ENCODE measurements at places on chromosomes 1 and 21.

- DNase-seq: no peak
These were observed 26.5 kb downstream of the TAF5L start for GRCh38 chr1:229599218-229599954.

GRCh38 chr1:110515891-110516290 is 3.1 kb downstream of the KCNA10 start:
- DNase-seq: no peak

DNA sequence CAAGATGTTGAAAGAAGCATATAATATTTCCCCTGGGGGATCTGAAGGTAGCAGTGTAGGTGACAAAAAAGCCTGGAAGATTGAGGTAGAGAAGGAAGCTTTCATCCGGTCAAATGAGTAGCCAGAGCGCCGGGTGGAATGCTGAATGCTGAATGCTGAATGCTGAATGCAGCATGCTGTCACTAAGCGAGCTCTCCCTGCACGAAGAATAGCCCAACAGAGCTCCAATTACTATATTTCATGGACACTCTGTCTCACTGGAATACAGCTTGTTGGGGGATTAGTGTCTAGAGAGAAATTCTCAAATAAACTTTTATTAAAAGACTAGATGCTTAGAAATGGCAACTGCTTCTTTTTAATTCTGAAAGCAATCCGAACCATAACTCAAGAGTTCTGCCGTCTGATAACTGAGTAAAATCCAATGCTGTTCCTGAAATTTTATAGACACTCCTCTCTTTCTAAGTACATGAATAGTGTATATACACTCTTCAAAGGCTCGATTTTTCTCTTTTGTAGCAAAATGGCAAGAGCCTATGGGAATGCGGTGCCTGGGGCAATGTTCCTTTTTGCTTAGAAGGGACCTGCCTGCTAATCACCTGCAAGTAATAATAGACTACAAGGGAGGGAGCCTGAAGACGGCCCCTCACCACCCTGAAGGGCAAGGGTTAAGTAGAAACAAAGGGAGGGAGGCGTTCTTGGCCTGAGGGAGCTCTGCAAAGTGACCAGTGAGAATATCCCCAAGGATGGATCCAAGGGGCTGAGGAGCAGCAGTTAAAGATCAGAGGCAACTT is 203.7 kb upstream of the ESRRG start:
- no peak for DNase-seq

DNA sequence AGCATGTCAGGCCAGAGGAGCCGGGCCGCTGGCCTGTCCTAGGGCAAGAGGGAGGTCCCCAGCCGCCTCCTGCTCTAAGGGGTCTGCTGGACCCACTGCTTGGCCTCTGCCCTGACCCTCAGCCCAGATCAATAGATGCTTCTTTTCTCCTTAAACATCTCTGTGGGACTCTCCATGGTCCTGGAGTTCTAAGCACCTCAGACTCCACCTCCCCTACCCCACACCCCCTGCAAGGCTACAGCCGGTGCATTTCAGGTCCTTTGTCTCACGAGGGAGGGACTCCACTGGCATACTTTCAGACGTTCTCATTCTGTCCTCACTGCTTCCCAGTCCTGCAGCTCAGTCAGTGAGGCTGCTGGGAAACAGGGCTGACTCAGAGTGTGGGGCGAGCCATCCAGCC is 11.0 kb downstream of the CNTN2 start:
- no peak for DNase-seq

DNA sequence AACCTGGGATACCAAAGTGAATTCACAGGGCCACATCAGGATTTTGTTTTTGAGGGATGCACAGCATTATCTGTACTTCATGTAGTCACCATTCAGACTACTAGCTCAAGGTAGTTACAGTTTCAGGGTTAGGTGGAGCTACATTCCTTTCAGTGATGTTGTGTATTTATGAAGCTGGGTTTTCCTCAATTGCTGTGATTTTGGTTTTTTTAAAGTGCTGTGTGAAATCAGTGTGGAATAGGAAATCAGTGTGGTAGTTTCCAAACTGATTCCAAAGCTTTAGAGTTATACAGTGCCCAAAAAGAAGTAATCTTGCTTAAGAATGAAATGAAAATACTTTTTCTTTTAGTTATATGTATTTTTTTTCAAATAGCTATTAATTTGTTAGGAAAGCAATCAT is 95.8 kb downstream of the PKN2 start:
- DNase-seq: no peak

DNA sequence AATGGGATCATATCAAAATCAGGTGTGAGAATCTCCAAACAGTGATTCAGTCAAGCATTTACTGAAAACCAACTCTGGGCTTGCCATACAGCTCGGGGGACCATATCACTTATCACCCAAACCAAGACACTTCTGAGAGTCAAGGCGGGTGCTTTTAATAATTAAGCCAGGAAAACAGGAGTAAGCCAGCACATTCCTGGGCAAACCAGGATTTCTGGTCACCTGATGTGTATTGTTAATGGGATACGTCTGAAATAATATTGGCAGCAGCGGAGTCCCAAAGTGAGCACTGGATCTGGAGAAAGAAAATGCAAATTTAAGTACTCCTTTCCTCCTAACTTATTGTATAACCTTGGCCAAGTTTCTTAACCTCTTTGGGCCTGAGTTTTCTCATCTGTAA is 17.6 kb downstream of the OSCP1 start:
- DNase-seq: peak; percentile 26

- DNase-seq: no peak
These were observed 226.4 kb upstream of the DPYD start for GRCh38 chr1:98147280-98147679.

- DNase-seq: peak; percentile 61
These were observed 4.8 kb upstream of the FCRLA start for GRCh38 chr1:161702250-161702649.

All from kidney glomerular epithelial cell (primary cell).